ENCODE measurements at places on chromosomes 1 and 21.
A peak's percentile ranks its signal among the peaks of the same experiment; 100 is the strongest.

GRCh38 chr1:220056374-220056773 lies 10.1 kb upstream of the EPRS1 start:
- no peak overlapping the region for H3K4me3 ChIP-seq
- no peak for DNase-seq
- no peaks in the 10 kb centered on the region for H3K27me3 ChIP-seq
- H3K36me3 ChIP-seq, result no peaks in the 10 kb centered on the region
- no peak overlapping the region for H3K27ac ChIP-seq

GRCh38 chr21:42754270-42754933 lies 101.0 kb downstream of the PDE9A start:
- H3K4me1 ChIP-seq, result no peaks in the 10 kb centered on the region
- DNase-seq, result no peak
- H3K4me3 ChIP-seq, result no peak overlapping the region
- no peaks in the 10 kb centered on the region for H3K36me3 ChIP-seq
- no peaks in the 10 kb centered on the region for H3K27me3 ChIP-seq

DNA sequence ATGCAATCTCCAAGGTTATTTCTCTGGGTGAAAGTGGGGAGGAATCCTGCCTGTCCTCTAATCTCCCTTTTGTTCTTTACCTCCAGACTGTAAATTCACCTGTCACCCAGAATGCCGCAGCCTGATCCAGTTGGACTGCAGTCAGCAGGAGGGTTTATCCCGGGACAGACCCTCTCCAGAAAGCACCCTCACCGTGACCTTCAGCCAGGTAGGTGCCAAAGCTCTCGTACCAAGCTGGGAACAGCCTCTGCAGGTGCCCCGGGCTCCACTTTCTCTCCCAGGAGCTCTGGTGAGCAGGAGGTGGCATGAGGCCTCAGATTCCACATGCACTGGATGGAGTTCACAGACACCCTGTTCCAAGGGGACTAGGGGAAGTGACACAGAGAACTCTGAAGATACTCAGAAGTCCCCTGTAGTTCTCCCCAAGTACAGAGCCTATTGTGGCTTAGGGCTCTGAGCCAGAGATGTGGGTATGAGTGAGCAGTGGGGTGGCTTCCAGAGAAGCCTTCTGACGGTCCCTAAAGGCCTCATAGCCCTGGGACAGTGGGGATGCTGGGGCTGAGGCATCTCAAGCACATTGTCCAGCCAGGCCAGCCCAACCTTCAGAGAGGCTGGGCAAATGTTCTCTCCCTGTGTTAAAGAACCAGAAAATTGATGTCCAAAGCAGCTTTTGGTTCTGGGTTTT lies 30.9 kb downstream of the RASSF5 start:
- no peak overlapping the region for H3K27ac ChIP-seq
- H3K27me3 ChIP-seq, result no peaks in the 10 kb centered on the region
- no peak overlapping the region for H3K4me3 ChIP-seq

DNA sequence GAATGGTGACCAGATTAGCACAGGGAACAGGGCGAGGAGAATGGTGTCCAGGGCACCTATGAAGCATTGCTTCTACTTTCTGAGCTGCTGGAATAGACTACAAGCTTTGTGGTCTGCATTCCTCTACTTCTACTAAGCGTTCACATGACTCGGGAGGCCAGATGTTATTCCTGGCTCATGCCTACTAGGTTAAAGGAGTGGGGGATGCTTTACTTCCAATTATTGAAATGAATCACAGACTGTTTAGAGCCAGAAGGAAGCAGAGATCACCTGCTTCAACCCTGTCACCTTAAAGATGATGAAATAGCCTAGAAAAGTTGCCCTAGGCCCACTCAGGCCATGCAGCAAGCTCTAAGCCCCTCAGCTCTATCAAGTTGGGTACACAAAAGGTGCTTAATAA lies 633.5 kb downstream of the KIF26B start:
- no peaks in the 10 kb centered on the region for H3K27me3 ChIP-seq
- no peaks in the 10 kb centered on the region for H3K4me1 ChIP-seq
- H3K4me3 ChIP-seq, result no peak overlapping the region
- no peaks in the 10 kb centered on the region for H3K36me3 ChIP-seq
- peak overlapping the region; percentile 4 for H3K27ac ChIP-seq

DNA sequence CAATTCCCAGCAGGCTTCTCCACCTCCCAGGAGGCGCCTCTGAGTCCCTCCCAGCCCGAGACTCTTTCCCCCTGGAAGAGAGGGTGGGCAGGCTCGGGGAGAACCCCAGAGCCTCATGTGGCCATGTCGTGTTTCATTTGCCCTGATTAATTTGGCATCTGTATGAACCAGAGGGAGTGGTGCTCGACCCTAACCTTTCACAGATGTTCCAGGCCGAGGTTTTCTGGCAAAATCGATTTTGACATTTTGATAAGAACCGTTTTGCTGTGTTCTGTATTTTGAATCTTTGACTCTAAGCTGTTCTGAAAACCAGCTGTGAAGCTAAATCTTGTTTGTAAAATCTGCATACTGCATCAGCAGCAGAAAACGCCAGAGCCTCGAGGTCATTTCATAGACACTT lies 367.4 kb downstream of the CAMTA1 start:
- no peak overlapping the region for H3K27ac ChIP-seq
- DNase-seq, result no peak
- H3K4me1 ChIP-seq, result no peaks in the 10 kb centered on the region
- no peaks in the 10 kb centered on the region for H3K36me3 ChIP-seq
- no peaks in the 10 kb centered on the region for H3K27me3 ChIP-seq

- no peak within 1 kb of the TSS for H3K27ac ChIP-seq
- H3K4me1 ChIP-seq, result no peaks in the 10 kb centered on the region
- no peak within 1 kb of the TSS for H3K4me3 ChIP-seq
- no peak for DNase-seq
Observed at GRCh38 chr1:152757747-152758146, at the start of gene KPRP. Gene KPRP (plus strand): TSS chr1:152758025. CDS start chr1:152759589, 1,564 bp downstream.

GRCh38 chr1:110235834-110236682 lies 25.9 kb downstream of the KCNC4 start:
- no peak overlapping the region for H3K4me3 ChIP-seq
- H3K27ac ChIP-seq, result peak overlapping the region; percentile 70
- H3K36me3 ChIP-seq, result no peaks in the 10 kb centered on the region
- H3K27me3 ChIP-seq, result no peaks in the 10 kb centered on the region
- H3K4me1 ChIP-seq, result no peaks in the 10 kb centered on the region

GRCh38 chr1:153537376-153537730 lies 1.6 kb upstream of the S100A6 start:
- no peak for DNase-seq
- H3K27me3 ChIP-seq, result no peaks in the 10 kb centered on the region
- H3K36me3 ChIP-seq, result no peaks in the 10 kb centered on the region
- H3K4me3 ChIP-seq, result no peak overlapping the region

DNA sequence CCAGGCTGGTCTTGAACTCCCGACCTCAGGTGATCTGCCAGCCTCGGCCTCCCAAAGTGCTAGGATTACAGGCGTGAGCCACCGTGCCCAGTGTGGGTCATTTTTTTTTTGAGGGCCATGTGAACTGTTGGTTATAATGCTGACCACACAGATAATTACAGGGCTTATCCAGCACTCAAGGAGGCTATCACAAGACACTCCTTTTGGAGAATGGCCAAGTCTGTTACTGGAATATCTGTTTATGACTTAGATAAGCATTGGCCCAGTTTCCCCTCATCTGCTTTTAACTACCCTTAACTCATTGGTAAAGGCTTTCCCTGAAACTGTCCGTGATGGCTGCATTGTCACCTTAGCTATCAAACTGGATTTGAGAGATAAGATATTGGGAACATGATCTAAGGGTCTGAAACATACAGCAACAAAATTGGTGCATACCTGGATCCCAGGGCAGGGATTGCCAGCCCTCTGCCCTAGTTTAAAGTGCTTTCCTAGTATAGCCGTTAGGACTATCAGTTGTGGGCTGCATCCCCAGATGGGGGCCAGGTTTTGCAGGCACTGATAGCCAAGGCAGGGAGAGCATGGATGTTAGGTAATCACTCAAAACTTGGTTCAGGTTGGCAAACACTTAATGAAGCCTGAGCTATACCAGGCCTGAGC lies 15.6 kb downstream of the SZT2 start:
- no peaks in the 10 kb centered on the region for H3K27me3 ChIP-seq
- H3K27ac ChIP-seq, result no peak overlapping the region
- no peaks in the 10 kb centered on the region for H3K36me3 ChIP-seq

- no peak overlapping the region for H3K27ac ChIP-seq
- peak; percentile 76 for DNase-seq
Observed at GRCh38 chr1:23727362-23727811, 15.9 kb upstream of the ELOA start.

DNA sequence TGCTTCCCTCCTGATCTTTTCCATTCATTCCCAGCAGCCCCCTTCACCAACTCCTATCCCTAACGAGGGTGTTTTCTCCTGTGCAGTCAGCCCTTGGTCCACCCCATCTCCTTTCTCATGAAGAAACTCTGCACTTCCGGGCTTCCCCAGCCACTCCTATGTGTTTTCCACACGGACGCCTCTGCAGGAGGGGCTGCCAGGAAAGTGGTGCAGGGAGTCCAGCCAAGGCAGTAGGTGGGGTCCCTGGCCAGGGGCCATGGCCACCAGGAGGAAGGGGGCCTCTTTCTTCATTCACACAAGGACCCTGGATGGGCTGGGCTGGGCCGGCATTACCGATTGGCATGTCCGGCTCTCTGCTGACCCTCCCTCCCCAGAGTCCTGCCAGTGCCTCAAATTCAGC lies 72.8 kb upstream of the EFHD2 start:
- no peaks in the 10 kb centered on the region for H3K36me3 ChIP-seq
- peak overlapping the region; percentile 5 for H3K27ac ChIP-seq
- no peak for DNase-seq
- no peaks in the 10 kb centered on the region for H3K27me3 ChIP-seq

DNA sequence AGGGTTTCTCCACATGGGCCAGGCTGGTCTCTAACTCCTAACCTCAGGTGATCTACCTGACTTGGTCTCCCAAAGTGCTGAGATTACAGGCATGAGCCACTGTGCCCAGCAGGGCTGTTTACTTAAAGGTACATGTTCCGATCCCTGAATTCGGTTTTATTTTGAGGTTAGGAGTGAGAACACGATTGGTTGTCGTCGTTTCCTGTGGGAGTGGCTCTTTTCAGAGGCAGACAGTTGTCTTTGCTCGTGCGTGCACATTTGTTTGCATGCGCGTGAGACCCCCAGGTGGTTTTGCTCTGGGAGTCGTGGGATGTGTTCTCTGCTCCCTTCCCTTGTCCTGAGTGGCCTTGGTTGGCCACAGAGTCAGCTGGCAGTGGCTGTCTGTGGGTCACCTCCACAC lies 60.2 kb downstream of the SKI start:
- H3K27ac ChIP-seq, result no peak overlapping the region
- H3K4me3 ChIP-seq, result no peak overlapping the region
- no peaks in the 10 kb centered on the region for H3K27me3 ChIP-seq
- H3K36me3 ChIP-seq, result no peaks in the 10 kb centered on the region

GRCh38 chr21:26093122-26093521 lies 77.4 kb downstream of the APP start:
- no peak for DNase-seq
- no peaks in the 10 kb centered on the region for H3K4me1 ChIP-seq
- H3K27me3 ChIP-seq, result no peaks in the 10 kb centered on the region
- no peak overlapping the region for H3K27ac ChIP-seq
- no peak overlapping the region for H3K4me3 ChIP-seq

DNA sequence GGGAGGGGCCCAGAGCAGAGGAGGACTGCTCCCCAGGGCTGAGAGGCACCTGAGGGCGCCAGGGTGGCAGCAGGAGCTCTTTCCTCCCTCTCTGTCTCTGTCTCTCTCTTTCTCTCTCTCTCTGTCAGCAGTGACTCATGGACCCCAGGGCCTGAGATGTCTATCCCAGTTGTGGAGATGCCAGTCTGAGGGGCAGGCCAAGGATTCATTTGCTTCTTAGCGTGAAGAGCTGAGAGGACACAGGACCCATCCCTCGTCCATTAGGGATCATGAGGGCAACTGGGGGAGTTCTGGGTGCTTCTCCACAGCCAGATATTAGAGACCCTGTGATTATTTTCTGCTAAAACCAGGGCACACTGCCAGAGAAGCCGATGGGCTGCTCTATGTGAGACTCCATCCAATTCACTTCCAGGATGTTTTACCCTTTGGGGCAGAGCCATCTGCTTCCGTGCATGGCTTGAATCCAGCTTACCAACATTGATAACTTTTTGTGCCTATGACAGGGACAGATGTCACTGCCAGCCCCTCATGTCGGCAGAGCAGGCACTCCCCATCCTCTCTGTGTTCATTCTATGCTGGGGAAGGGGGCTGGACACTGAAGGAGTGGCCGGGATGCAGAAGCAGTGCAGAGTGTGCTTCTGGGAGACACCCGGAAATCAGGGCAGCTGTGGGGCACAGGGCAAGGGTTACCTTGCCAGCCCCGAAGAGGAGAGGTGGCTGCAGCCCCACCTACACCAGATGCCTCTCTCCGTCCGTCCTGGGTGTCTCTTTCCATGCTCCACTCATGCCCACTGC lies 4.1 kb upstream of the PCBP3 start:
- no peaks in the 10 kb centered on the region for H3K4me1 ChIP-seq
- H3K4me3 ChIP-seq, result no peak overlapping the region
- no peaks in the 10 kb centered on the region for H3K36me3 ChIP-seq
- no peaks in the 10 kb centered on the region for H3K27me3 ChIP-seq
- no peak for DNase-seq

DNA sequence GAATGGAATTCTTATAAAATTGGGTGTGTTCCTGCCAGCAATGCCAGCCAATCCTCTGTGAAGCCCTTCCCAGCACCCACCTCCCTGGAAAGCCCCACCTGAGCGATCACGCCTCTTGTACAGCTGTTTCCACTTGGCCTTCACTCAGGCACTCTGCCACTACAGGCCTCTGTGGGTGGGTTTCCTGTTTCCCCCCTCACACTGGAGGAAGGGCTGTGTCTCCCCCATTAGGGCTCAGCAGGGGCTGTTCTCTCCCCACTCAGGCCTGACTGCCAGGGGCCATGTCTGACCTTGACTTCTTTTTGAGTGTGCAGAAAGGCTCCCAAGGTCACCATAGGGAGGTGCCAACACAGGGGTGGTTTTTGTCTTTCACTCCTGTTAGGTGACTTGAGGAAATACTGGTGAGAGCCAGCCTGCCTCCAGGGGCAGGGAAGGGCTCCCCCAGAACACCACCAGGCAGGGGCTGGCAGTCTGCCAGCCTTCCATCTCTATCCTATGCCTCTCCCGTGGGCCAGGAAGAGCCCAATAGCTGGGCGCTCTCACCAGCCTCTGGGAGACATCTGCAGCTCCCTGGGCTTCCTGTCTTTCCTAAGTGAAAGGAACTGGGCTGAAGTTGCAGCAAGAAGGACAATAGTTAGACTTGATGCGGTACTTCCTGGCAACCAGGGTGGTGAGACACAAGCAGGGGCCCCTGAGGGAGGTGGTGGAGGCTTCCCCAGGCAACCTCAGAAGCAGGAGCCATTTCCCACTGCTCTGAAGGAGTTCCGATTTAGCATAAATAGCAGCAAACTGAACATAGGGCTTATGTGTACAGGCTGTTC lies 49.1 kb downstream of the ELK4 start:
- H3K4me3 ChIP-seq, result no peak overlapping the region
- no peaks in the 10 kb centered on the region for H3K27me3 ChIP-seq
- peak overlapping the region; percentile 0 for H3K27ac ChIP-seq

DNA sequence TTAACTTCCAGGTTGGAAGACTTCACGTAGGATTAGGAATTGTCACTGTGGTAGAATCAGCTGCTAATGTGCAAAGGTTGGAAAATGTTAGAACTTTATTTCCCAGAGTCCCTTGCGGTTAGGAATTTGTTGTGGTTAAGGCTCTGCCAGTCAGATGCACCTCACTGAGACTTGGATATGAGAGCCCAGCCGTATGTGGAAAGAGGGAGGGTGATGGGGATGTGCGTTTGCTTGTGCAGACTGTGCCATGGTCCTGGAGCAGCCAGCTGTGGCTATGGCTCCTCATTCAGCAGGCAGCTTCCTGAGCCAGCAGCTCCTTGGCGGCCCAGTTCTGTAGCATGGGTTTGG lies 12.5 kb downstream of the S100A10 start:
- DNase-seq, result no peak
- no peak overlapping the region for H3K27ac ChIP-seq
- H3K27me3 ChIP-seq, result no peaks in the 10 kb centered on the region
- H3K36me3 ChIP-seq, result no peaks in the 10 kb centered on the region
- H3K4me1 ChIP-seq, result no peaks in the 10 kb centered on the region
- no peak overlapping the region for H3K4me3 ChIP-seq

Measured in uterus (tissue), 4 donors.